ENCODE measurements at places on chromosomes 7 and 10.
A peak's percentile ranks its signal among the peaks of the same experiment; 100 is the strongest.

GRCh38 chr10:110492069-110492822 is 5.5 kb upstream of the DUSP5 start:
- no peak for DNase-seq

- DNase-seq, result no peak
Observed at GRCh38 chr10:112932658-112933057, 17.4 kb upstream of the TCF7L2 start.

DNA sequence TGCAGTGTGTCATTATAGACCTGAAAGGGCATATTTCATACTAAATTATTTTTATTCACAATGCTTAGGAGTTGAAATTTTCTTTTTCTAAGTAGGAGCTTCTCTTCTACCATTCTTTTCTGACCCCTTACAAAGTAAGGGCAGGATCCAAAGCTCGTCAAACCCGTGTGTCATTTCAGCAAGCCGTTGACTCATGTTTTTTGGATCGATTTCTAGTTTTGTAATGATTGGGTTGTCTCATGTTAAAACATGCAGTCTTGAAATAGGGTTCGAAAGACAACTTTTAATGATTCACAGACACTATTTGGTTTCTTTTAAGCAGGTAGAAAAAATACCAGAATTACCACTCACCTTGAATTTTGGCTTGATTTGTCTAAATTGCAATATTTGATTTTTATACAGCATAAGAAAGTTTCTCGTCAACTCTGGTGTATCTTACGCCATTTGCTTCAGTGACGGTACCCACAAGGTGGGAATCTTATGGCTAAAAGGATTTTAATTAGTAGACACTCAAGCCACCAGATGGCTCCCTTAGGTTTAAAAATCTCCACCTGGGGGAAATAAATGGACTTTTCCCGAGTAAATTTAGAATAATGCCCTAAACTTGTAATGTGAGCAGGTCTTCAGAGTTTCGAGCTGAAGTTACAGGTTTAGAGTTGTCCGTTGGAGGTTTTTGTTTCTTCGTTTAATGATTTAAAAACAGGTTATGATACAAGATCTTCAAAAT is 283.4 kb downstream of the CCDC3 start:
- DNase-seq, result peak; percentile 44

DNA sequence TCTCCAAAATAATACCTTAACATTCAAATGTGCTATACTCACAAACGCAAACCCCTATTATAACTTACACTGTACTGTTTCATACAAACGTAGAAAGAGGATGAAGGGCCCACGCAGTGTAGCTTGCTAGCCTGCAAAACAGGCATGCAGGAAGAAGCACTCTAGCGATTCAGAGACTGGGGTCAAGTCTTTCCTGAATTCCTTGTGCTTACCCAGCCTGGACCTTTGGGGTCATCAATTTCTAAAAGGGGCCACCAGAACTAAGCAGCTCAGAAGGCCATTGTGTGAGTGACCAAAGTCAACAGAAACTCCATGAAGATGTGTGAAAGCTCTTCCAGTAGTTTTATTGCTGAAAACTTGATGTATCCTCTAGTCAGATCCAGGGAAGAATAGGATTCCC is 111.9 kb downstream of the SVIL start:
- no peak for DNase-seq

- DNase-seq, result no peak
Observed at GRCh38 chr7:88402529-88402928, 95.8 kb upstream of the STEAP4 start.

DNA sequence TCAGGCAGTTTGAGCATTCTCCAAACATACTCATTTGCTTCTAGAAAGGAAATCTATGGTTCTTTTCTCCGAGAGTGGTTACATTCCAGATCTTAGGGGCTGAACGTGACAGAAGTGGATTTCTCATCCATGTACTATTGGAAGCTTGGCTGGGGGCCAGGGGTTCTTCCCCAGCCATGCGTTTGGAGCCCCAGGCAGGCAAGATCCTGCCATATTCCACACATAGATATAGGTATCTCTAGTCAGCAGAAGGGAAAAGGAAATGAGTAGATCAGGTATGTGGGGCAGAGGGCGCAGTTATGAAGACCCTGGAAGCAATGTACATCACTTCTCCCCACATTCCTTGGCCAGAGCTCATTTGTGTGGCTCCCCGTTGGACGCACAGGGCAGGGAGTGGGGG is 299.8 kb downstream of the CCDC3 start:
- no peak for DNase-seq

Data from astrocyte of the hippocampus (primary cell).